ENCODE measurements at places on chromosomes 2 and 18. TPM values are rescaled to one million over a fixed set of nuclear protein-coding genes. Genes with fewer than 3 reads are reported as not detected.
A peak's percentile ranks its signal among the peaks of the same experiment; 100 is the strongest.

DNA sequence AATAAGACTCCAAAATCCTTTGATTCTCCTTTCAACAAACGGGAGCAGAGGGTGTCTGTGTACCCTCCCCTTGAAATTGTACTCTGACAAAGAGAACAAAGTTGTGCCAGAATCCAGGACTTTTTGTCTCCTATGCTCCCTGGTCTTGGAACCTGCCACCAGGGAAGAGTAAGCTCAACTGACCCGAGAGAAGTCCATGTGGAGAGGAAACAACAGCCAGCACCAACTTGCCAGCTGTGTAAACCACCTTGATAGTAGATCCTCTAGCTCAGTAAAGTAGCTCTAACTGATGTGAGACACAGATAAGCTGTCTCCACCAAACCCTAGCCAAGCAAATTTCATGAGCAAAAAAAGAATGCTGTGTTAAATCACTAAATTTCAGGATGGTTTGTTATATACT, 46.9 kb downstream of the LNPK start:
- no peak for DNase-seq
- H3K4me3 ChIP-seq: no peak overlapping the region
- no peaks in the 10 kb centered on the region for H3K4me1 ChIP-seq
- H3K27ac ChIP-seq: no peak overlapping the region
- H3K36me3 ChIP-seq: peaks cover 5% of the 10 kb centered on the region

DNA sequence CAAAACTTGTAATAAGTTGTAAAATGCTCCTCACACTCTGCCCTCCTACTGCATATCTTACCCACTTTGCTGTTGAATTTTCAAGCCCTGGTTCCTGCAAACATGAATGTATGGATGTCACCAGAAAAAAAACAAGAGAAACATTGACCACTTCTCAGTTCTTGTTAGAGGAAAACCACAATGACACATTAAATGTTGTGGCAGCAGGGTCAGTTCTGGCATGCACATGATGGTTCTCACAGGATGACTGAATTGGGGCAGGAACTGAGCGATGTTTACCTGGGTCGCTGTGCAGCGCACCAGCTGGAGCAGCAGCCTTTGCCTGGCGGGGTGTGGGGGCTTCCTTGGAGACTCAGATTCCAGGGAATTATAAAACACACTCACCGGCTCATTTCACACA, 14.0 kb upstream of the PRKCE start:
- DNase-seq: no peak
- H3K4me3 ChIP-seq: no peak overlapping the region
- H3K27me3 ChIP-seq: no peaks in the 10 kb centered on the region
- no peaks in the 10 kb centered on the region for H3K4me1 ChIP-seq

DNA sequence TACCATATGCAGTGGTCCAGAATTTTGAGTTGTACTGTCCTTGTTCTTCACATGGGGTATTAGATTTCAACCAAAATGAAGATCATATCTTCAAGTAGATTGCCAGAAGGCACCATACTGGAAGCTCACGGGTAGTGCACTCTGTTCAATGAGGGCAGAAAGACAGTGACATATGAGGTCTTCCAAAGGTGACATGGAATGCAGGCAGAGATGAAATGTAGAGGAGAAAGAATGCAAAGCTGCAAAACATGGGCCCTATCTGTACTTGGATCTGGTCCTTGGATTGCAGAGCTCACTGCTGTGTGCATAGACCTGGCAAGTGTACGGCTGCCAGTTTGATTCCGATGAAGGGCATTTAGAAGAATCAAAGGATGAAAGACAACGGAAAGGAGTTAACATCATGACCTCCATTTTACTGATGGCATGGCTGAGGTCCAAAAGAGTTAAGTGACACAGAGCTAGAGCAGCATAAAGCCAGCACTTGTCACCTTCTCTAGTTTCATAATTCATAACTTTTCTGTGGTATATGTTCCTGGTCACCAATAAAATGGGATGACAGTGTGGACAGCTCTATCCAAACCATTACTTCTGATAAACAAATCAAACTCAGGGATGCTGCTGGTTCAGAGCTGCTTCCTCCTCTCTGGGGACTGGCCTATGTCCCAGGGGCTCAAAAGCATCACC, 64.7 kb downstream of the BCL2 start:
- no peaks in the 10 kb centered on the region for H3K36me3 ChIP-seq
- H3K27ac ChIP-seq: no peak overlapping the region
- no peaks in the 10 kb centered on the region for H3K27me3 ChIP-seq
- peaks cover 29% of the 10 kb centered on the region for H3K4me1 ChIP-seq

DNA sequence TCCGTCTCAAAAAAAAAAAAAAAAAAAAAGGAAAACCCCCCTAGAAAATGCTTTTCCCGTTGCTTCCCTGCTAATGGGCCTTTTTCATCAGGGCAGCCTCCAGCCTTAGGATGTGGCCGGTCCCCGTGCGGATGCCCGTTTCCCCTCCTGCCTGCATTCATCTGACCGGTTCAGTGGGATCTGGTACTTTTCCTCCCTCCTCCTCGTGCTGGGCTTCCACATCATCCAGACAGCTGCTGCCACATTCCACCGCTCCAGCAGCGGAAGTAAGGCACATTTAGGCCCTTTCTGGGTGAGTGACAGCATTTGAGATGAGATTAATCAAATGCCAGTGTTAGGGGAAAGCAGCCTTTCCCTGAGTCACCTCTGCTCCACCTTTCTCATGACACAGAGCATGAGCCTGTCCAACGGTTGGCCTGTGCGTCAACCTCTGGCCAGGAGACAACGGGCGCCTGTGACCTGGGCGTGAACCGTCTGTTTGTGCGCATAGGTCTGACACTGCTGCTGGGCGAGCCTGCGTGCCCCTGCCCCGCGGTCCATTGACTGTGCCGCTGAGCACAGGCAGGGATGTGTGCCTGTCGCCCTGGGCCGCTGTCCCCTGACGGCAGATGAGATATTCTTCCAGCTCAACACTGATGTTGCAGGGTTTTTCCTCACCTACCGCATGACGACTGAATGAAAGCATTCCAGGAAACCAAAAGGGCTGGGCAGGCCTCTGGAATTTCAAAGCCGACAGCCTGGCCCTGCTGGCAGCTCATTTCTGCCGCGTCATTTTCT, 174.0 kb downstream of the TGIF1 start:
- no peak overlapping the region for H3K4me3 ChIP-seq
- H3K36me3 ChIP-seq: no peaks in the 10 kb centered on the region
- no peaks in the 10 kb centered on the region for H3K27me3 ChIP-seq
- no peak for DNase-seq

DNA sequence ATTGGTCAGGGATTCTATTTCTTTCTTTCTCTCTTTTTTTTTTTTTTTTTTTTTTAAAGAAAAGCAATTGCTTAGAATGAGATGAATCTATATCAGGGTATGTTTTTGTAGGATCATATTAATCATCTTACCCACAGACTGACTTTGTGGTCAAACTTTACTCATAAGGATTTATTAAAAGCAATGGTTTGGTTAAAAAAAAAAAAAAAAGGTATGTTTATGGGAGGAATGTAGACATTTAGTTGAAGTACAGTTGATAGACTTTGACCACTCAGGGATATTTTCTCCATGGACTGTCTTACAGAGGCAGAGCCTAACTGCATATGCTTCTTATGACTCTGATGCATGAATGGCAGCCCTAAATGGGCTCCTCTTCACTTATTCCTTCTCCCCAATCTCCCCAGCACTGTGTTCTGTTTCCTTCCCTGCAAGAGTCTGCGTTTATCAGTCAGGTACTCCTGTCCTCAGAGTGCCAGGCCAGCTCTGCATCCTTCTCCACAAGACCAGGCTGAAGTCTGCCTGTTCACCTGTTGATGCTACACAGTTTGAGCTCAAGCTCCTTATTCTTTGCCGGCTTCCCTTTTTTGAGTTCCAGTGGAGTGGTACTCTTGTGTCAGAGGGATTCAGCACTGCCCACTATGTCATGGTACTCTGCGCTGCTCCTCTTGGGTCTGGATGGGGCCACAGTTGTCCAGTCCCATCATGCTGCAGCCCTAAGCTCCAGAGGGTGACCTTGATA, 24.3 kb downstream of the CRIM1 start:
- no peaks in the 10 kb centered on the region for H3K27me3 ChIP-seq
- H3K4me1 ChIP-seq: no peaks in the 10 kb centered on the region
- DNase-seq: no peak
- no peak overlapping the region for H3K27ac ChIP-seq

DNA sequence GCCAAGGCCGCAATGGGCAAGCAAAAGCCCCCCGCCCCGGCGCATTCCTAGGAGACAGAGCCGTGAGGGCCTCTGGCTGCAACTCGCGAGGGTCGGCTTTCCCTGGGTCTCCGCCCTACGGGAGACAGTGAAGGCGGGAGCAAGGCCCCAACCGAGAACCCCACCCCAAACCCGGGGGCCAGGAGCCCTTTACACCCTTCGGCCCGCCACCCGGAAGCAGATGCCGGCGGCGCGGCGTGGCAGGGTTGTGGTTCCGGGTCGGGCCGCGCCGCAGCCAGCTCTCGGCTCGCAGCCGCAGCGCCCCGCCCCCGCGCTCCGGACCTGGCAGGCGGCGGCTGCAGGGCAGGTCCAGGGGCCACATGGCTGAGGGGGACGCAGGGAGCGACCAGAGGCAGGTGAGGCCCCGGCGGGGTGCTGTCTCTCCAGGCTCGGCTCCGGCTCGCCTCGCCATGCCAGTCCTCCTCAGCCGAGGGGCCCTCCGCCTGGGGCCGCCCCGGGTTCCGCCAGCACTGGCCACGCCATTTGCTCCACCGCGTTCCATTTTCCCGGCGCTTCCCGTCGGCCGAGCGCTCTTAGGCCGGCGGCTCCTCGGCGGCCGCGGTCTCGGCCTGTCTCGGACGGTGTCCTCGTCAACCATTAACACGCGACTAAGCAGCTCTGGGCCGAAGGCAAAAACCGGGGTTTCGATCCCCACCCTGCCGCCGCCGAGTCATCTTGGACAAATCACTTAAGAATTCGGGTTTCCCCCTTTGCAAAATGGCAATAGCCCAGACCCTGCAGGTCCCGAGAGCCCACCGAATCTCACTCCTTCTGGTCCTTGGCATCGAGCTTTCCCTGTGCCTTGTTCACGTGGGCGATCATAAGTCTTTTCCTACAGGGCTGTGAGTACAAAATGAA, at the start of gene IMPACT:
Gene IMPACT (plus strand): TSS at position 273 of the 897 bp plus-strand sequence. CDS start 87 bp downstream, at position 360.
- H3K4me1 ChIP-seq: peaks cover 4% of the 10 kb centered on the region
- no peaks in the 10 kb centered on the region for H3K36me3 ChIP-seq
- DNase-seq: peak; percentile 64

PLEKHH2 gene
- 0.49 TPM for total RNA-seq

SLC5A7 gene
- total RNA-seq: not detected

DLGAP1 gene
- total RNA-seq: not detected

TRIP12 gene
- total RNA-seq: 269 TPM

MREG gene
- total RNA-seq: 25.4 TPM

GREB1L gene
- total RNA-seq: not detected

SFT2D3 gene
- 4.6 TPM for total RNA-seq
